Vagina (tissue), 2 donors: ENCODE measurements at places on chromosomes 12 and 14.

GRCh38 chr12:46560089-46560488, 187.5 kb upstream of the SLC38A2 start:
- no peak for DNase-seq

DNA sequence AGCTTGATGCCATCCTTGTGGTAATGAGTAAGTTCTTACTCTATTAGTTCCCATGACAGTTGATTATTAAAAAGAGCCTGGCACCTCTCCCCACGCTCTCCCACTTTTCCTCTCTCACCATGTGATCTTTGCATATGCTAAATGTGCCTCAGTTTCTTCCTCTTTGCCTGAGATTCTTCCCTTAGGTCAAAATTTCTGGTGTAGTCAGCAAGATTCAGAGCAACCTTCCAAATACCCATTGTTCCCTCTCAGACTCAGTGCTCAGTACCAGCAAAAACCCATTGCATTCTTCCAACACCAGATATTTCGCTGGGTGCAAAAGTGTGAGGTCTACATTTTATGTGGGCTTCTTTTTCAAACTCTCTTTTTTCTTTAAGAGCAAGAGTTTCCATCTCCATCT, 10.8 kb upstream of the USP15 start:
- DNase-seq, result no peak

DNA sequence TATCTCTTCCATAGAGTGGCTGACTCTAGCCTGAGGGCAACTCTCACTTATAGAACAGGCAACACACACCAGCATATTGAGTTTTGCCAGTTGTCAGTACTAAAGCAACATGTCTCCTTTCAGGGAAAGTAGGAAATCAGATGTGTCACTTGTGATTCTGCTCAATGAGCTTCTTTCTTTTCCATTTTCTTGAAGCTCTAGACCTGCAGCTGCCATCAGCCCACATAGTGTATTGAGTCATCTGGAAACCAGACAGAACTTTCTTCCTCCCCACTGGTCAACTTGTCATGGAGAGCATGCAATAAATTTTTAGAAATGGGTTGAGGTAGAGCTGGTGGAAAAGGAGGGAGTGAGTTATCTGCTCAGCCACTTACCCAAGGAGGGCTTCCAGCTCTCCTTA, 209.0 kb upstream of the PLEKHG7 start:
- DNase-seq, result no peak

DNA sequence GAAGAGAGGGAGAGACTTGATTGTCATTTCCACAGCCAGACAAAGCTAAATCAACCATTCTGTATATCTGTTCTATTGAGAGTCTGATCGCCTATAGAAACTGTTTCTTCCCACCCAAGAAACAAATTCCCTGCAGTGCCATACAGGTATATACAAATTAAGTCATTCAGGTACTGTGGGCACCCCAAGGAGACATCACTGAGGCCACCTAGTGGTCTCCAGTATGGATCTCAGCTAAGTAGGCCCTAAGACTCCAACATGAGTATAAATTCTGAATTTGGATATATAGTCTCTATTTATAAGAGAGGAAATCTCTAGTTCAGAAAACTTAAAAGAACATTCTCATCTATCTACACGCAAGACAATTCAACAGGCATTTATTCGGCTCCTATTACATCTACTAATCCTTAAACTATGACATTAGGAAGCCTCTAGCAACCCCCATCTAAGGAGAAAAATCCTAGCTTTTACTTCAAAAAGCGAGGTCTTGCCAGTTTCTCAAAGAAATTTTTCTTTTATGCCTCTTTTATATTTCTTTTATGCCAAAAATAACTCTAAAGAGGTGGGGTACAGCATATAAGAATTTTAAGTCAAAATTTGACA, 62.6 kb downstream of the DCAF5 start:
- no peak for DNase-seq

GRCh38 chr12:108610336-108610815, 12.5 kb upstream of the TMEM119 start:
- DNase-seq, result no peak

DNA sequence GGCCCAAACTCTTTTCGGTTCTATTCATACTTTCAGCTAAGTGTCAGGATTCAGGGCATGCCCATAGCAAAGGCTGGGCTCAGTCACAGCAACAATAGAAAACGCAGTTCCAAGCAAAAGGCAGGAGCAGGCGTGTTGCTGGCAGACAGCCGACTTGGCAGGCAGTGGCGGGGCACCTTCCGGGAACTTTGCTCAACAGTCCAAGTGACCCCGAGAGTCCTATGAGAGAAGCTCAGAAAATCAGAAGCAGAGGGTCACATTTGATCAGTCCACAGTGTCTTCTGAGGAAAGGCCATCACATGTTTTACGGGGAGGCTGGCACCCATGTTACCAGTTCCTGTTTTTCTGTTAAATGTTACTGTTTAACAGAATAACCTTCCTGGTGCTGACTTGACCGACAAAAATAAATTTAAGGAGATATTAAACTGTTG, 115.0 kb downstream of the DACT1 start:
- DNase-seq, result no peak

DNA sequence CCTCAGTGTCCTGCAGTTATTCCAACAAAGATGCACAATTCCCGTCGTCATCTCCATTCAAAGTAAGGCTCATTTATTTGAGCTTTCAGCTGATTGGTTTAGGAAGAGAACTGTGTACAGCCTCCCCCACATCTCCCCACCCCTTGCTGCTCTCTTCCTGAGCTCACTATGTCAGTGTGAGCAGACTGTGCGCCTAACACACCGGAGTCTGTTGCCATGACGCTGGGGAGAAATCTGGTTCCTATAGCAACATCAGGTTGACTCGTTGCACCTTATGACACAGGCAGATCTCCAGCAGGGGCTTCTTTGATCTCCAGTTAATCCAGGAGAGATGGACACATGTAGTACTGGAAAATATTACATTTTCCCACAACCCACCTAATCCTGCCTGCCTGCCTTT, 319.4 kb downstream of the CACNA1C start:
- no peak for DNase-seq

DNA sequence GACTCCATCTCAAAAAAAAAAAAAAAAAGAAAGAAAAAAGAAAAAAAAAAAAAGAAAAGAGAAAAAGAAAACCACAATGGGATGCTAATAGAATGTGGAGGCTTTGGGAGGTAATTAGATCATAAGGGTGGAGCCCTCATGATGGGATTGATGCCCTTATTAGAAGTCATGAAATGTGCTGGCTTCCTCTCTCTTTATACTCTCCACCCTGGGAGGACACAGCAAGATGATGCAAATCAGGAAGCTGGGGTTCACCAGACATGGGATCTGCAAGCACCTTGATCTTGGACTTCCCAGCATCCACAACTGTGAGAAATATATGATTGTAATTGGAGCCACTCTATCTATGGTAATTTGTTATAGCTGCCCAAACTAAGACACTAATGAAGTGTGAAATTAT, 13.4 kb upstream of the DRAM1 start:
- DNase-seq, result no peak

DNA sequence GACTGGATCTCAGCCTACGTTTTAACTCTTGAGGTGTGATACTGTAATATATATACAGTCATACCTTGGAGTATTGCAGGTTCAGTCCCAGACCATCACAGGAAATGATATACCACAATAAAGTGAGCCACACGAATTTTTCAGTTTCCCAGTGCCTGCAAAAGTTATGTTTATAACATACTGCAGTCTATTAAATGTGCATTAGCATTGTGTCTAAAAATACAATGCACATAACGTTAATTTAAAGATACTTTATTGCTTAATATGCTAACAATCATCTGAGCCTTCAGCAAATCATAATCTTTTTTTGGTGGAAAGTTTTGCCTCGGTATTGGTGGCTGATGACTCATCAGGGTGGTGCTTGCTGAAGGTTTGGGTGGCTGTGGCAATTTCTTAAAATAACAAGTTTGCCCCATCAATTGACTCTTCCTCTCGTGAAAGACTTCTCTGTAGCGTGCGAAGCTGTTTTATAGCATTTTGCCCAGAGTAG, 18.9 kb downstream of the PYROXD1 start:
- no peak for DNase-seq

- no peak for DNase-seq
These were observed 17.6 kb downstream of the SOAT2 start for GRCh38 chr12:53120685-53121525.

DNA sequence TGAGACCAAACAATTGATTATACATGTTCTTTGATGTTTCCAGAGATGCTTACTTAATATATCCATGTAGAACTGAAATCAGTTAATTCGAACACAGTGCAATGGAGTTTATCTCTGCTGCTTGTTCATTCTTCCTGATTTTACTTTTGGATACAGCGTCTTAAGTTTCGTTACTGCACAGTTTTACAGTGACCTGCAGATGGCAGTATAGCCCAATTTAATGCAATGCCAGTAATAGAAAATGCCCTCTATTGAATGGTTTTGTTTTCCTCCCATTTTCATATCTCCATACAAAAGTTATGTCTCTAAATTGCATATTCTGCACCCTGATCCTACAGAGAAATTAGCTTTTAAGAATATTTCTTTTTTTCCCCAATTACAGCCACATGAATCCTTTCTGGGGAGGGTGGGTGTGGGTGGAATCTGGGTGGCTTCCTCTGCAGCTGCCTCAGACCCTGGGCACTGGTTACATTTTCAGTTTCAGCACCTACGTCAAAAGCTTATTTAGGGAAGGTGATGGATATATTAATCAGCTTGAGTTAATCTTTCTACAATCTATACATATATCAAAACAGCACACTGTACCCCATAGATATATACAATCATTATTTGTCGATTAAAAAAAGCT, 101.1 kb upstream of the DCD start:
- no peak for DNase-seq

- no peak for DNase-seq
These were observed 31.5 kb downstream of the MEG3 start for GRCh38 chr14:100857233-100857922.

- no peak for DNase-seq
These were observed 69.6 kb downstream of the GSC start for GRCh38 chr14:94700336-94700735.
